ENCODE measurements at places on chromosomes 2 and 18.

DNA sequence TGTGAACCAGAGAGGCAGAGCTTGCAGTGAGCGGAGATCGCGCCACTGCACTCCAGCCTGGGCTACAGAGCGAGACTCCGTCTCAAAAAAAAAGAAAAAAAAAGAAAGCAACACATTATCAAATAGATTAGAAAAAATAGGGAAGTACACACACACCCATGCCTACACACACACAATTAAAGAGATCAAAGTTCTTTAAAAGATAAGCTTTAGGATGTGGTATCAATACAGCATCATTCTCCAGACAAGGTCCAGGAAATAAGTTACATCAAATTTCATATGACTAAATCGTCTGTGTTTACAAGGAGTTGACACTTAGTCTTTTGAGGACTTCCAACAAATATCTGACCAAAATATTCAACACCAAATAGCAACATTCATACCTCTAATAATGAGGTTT lies 25.7 kb downstream of the PGAP1 start:
- DNase-seq: no peak

DNA sequence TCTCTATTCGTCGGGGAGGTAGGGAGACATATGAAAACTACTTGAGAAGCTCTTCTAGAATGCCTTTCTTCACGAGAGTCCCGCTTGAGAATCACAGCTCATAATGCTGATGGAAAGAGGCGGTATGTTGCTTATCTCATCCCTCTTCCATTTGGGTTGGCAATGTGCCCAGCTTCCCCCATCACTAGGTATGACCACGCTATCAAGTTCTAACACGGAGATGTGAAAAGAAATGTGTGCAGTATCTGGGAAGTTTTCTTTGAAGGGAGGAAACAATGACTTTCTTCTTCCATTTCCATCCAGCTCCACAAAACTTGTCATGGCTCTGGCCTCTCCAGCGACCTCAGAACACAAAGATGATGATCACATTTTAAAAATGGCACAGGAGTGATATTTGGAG lies 742.4 kb downstream of the DCDC2C start:
- DNase-seq: peak; percentile 1

- DNase-seq: no peak
Observed at GRCh38 chr2:70554338-70554892, 789 bp upstream of the TGFA start.

DNA sequence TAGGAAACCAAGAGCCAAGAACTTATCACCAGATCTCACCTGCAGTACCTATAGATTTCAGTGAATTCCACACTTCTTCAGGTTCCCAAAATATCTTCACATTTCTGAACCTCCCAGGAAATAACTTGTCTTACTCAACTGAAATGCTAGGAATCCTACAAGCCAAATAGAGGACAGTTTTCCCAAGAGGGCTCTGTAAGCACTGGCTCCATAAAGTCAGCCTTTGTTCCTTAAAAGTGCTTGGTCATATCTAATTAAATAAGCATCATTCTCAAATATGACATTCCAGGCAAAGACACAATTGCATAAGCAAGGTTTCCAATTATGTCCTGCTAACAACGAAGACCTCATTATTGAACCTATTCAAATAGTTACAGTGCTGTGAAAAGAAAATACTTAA lies 154.6 kb upstream of the MGAT5 start:
- DNase-seq: no peak

DNA sequence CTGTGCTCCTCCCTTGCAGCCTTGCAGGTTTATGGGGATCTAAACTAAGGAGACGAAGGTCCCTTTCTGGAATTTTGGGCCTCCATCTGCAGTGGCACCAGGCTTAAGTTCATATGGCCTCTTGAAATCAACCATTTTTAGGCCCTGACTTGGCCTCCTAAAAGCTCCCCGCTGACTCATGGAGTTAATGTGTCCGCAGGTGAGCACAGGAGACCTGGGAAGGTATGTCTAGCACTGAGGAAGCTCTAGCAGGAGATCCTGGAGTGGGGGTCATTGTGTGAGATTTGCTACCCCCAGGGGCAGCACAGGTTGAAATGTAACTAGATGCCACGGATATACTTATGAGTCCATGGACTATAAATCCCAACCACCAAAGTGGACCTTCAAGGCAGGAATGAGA lies 95.9 kb upstream of the CELF4 start:
- DNase-seq: no peak

DNA sequence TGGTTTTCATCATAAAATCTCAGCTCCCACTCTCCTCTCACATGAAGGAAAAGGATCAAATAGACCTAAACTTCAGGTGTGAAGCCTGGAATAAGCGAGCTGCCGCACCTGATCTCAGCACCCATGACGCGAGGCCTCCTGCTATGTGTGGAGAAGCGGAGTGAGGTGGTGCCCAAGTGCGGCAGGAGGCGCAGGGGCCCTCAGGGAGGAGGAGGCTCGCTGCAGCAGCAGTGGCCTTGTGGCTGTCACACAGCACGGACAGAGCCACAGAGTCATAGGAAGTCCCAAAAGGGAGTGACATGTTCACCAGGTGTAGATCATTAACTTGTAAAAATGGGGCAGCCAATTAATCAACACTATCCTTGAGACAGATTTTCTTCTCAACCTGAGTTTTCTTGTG lies 9.1 kb downstream of the SCLY start:
- DNase-seq: no peak

- DNase-seq: no peak
Observed at GRCh38 chr2:18245375-18245774, 315.1 kb downstream of the RDH14 start.

DNA sequence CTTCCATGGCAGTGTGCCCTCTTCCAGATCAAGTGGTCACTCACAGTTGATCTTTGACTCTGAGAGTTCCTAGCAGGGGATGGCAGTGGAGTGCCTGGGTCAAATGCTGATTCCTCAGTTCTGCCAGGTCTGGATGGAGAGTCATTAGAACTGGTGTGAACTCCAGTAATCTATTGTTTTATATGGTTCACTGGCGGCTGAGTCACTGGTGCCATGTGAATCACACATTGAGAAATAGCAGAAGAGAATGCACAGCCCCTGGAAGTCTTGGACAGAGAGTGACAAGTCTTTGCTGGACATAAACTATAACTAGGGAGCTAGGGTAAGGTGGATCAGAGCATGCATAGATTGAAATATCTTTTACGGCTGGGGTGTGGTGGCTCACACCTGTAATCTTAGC lies 86.9 kb downstream of the EIF2AK3 start:
- no peak for DNase-seq

DNA sequence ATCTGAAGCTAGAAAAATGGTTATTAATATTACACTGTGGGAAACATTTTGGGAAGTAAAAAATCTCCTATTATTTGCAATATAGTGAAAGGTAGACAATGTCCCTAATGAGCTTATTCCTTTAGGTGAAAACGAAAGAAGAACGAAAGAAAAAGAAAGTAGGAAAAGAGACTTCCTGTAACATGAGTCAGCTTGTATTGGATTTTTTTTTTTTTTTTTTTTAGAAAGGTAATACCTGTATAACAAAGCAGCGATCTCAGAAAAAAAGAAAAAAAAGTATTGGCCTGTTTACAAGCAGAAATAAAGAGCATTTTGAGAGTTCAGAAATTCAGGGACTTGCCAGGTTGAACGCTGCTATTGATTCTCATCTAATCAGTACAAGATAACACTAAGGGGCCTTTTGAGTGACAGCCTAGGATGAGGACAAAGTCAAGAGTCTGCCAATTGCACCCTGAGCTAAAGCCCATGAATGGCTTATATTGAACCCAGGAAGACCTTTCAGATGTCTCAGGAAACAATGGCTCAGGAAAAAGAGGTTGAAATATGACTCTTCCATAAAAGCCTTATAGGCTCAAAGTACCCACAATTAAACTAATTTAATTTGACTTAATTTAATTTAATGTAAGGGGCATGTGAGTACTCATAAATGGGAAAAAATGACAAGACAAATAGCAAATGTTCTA lies 615.6 kb upstream of the CDH2 start:
- DNase-seq: no peak

DNA sequence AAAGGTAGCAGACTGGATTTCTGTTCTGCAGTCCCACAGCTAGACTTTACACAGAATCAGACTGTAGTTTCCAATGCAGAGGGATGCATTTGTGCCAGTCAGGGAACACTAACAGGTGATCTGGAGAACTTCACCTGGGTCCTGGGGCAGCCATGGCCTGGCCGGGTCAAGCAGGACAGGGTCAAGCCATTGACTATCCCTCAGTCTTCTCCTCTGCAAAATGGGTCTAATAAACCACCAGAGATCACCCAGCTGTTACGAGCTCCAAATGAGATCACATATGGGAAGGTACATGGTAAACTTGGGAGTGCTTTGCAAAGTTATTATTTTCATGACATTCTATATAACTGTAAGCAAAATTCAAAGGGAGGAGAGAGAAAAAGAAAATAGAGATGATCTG lies 294.1 kb downstream of the CDCA7 start:
- DNase-seq: no peak

DNA sequence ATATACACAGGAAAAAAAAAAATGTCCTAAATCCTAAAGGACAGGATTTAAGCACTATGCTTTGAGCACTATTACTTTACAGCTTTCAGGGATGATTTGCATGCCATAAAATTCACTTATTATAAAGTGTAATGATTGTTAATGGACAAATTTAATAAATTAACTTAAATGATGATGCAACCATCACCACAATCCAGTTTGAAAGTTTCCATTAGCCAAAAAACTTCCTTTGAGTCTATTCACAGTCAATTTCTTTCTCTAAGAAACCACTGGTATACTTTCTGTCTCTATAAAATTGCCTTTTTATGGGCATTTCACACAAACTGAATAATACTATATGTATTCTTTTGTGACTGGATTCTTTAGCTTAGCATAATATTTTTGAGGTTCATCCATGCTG lies 111.1 kb upstream of the RIOK3 start:
- DNase-seq: no peak

- no peak for DNase-seq
Observed at GRCh38 chr2:24840164-24840869, 47.1 kb downstream of the CENPO start.

DNA sequence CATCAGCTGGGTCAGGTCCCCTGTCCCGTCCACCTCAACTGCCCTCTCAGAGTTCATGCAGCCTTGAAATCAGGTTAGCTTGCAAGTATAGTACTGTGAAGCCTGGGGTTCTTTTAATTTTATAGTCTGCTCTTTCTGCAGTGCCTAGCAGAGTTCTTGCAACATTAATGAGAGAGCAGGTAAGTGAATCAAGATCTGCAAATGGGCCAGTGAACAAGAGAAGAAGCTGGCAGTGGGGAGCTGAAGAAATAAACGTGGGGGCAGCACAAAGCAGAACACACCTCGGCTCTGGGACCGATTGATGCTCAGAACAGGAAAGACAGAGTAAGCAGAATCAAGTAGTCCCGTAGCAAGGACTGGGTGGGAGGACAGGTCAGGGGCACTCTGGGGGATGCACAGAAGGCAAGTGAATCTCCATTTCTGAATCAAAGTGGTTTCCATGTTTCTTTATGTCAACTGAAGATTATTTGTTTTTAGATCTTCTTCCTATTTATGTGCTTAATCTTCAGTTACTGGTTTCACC lies 675.5 kb downstream of the RNF144A start:
- DNase-seq: no peak

DNA sequence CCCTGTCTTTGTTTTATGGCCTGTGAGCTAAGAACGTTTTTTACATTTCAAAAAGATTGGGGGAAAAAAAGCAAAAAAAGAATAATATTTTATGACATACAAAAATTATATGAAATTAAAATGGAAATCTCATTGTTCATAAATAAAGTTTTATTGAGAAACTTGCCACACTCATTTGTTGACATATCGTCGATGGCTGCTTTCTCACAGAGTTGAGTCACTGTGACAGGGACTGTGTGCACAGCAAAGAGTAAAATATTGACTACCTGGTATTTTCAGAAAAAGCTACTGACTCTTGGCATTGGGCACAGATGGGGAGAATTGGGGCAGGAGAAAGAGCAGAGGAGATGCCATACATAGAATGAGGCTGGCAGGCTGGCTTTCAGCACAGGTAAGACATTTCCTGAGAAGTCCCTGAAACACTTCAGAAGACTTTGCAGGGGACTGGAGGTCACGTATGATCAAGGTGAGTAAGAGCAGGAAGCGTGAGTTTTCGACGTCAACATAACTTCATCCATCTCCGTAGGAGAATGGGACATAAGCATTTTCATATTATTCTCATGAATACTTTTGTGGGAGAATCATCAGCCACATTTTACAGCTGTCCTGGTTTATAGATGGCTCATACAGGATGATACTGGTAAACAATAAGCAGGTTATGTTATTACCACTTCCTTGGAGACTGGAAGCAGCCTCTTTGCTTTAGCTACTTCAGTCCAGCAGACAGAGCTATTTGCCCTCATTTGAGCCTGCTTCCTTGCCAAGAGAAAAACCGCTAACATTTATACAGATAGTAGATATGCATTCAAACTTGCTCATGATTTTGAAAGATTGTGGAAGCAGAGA lies 32.5 kb upstream of the PUM2 start:
- no peak for DNase-seq

DNA sequence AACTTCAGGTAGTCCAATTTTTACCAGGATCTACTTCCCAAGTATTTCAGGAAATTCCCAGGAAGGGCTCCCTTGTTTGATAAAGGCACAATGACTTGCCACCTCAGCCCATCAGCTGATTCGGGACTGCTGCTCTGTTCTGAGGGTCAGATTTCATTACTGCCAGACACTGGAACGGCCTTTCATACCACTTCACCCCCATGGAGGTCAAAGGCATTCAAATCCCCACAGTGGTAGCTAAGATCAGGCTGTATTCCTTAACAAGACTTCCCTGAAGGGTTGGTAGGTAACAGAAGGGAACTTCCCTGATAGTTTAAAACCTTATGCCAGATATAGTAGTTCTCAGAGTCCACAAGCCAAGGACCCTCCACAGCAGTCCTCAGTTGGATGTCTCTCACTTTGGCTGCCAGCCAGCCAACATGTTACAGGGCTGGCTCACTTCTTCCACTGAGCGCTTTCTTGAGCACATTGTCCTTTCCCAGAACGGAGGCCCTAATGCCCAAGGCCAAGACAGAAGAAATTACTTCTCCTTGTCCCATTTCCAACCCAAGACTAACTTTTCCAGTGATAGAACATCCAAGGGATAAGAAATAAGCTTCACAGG lies 40.0 kb upstream of the GLS start:
- no peak for DNase-seq

- no peak for DNase-seq
Observed at GRCh38 chr2:108278631-108279030, 10.1 kb upstream of the SULT1C2 start.

DNA sequence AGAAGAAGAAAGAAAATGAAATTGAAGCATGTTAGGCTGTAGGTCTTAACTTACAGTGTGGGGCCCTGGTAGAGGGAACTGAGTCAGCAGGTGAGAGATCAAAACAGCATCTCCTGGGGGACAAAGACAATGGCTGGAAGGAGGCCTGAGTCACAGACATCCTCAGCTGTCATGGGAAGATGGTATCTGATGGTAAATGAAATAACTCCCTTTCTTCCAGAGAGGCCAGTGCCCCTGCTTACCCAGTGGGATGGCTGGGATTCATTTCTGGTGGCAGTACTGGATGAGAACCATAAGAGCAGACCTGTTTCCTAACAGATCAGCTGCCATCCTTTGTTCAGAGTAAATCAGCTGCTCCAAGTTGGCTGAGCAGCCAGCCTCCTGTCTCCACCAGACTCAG lies 251.3 kb upstream of the EPAS1 start:
- no peak for DNase-seq
